ENCODE measurements at places on chromosomes 16 and 17.

DNA sequence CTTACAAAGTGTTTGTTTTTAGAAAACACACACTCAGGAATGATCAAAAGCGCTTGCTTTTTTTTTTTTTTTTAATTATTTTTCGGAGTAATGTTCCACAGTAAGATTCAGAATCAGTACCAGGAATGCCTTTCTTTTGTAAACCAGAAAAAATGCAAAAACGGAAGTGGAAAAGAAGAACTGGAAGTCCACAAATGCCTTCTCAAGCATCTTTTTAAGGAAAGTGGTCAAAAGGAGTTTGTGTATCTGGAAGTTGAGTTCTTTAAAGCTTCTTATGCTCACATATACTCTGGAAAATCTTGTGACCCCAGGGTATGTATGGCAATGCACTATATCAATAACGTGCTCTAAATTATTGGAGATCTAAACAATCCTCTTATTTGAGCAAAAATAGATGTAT lies 126.0 kb downstream of the ABCA8 start:
- no peak for DNase-seq

DNA sequence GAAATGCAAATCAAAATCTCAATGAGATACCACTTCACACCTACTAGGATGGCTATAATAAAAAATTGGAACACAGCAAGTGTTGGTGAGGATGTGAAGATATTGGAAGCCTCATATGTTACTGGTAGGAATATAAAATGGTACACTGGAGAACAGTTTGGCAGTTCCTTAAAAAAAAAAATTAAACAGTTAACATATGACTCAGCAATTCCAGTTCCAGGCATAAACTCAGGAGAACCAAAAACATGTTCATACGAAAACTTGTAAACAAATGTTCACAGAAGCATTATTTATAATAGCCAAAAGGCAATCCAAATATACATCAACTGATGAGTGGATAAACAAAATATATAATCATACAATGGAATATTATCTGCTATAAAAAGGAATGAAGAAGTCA lies 28.2 kb downstream of the ZNF652 start:
- DNase-seq: no peak

DNA sequence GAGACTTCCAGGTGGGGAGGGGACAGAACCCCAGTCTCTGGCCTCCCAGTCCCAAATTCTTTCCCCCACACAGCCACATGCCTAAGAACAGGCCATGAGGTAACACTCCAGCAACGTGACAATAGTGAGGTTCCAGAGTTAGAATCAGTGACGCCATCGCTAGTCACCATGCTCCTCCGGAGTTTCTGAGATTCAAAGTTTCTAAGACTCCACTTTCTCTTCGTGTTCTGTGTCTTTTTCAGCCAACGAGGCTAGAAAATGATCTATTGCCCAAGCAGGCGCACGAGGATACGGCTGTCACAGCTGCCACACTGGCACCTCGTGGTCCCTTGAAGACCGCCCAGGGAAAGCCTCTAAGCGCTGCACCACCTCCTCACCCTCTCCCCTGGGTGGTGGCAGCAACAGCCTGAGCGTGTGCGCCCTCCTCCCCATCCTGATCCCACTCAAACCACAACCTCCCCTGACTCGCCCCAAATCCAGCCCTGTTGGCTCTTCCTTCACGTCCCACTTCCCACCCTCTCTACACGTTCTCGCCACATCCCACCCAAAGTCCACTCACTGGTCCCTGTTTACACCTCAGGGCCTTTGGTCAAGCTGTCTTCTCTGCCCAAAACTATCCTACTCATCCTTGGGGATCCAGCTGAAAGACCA lies 1.0 kb downstream of the MCRIP1 start:
- peak; percentile 30 for DNase-seq

- no peak for DNase-seq
Observed at GRCh38 chr16:974001-974601, 3.3 kb upstream of the LMF1 start.

- DNase-seq: no peak
Observed at GRCh38 chr17:3828151-3828851, 17.7 kb downstream of the NCBP3 start.

DNA sequence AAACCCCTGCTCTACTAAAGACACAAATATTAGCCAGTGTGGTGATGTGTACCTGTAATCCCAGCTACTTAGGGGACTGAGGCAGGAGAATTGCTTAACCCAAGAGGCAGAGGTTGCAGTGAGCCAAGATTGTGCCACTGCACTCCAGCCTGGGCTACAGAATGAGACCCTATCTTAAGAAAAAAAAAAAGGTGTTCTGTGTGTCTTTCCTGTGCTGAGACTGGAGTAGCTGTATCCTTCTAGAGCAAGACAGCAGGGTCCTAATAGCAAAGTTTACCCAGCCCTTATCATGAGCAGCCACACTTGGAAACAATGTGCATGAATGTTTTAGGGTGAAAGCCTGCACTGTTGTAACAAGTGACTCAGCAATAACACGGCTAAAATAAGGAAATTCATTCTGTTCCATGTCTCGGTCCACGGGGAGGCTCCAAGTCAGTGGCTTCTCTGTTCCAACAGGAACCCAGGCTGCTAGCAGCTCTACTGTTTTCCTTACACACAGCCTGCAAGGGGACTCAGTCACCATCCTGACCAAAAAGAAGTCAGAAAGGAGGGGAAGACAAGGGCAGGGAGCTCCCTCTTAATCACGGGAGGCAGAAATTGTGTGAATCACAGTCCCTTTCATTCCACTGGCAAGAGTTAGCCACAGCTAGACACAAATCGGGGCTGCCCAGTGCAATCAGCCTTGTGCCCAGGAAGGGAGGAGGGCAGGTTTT lies 7.1 kb upstream of the SLC5A11 start:
- no peak for DNase-seq

- DNase-seq: no peak
Observed at GRCh38 chr16:20260215-20261009, 66.9 kb downstream of the GP2 start.

- no peak for DNase-seq
Observed at GRCh38 chr17:42153919-42154742, 658 bp downstream of the RAB5C start.

- no peak for DNase-seq
Observed at GRCh38 chr16:23187341-23187740, 4.8 kb downstream of the SCNN1G start.

DNA sequence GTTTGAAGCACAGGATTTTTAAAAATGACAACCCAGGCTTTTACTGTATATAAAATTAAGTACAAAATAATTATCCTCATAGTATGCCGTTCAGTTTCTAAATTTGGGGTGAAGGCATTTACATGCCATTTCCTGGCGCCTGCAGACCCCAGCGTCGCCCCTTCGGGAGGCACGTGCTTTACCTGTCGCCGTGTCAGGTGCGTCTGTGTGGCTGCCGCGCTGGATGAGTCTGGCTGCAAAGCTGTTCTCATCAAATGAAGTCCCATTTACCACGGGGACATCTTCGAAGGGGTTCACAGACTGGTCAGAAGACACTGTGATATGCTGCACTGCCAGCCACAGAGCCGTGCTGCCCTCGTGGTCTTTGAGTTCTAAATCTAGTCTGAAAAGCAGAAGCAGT lies 51.8 kb downstream of the CYB5D2 start:
- no peak for DNase-seq

DNA sequence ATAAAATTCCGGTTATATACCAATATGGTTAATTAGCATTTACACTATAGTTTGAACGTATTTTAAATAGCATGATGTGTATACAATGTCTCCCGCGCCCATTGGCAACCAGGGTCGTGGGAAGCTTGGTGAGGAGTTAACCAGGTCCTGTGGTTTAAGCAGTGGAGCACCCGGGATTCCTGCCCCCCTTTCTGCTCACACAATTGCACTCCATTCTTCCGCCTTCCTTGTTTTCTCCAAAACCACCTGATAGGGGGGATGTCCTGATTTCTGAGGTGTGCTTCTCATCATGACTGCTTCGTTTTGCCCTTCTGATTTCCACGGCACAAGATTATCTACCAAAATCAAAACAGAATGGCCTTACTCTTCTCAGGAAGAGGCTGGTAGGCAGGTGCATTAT lies 35.8 kb downstream of the WIPI1 start:
- no peak for DNase-seq

GRCh38 chr17:4127555-4127954 lies 15.3 kb downstream of the ZZEF1 start:
- no peak for DNase-seq

GRCh38 chr16:57469917-57470470 lies 7.5 kb downstream of the POLR2C start:
- no peak for DNase-seq

DNA sequence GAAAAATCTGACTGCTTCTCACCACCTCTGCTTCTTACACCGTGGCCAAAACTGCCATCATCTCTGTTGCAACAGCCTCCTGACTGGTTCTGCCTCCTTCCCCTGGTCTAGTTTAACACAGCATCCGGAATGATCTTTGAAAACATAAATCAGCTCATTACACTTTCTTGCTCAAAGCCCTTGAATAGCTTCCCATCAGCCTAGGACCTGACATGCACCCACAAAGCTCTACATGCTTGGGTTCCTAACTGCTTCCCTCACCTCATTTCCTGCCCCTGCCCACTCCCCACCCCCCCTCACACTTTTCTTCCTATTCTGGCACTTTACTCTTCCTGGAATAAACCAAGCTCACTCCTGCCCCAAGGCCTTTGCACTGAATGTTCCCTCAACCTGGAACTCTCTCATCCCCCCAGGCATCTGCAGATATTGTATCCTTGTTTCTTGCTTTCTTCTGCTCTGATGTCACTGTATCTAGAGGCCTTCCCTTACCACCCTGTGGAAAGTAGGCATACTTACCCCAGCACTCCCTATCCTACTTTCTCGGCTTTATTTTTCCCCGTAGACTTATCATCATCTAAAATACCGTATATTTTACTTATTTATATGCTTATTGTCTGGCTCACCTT lies 112.4 kb downstream of the FTO start:
- DNase-seq: no peak

DNA sequence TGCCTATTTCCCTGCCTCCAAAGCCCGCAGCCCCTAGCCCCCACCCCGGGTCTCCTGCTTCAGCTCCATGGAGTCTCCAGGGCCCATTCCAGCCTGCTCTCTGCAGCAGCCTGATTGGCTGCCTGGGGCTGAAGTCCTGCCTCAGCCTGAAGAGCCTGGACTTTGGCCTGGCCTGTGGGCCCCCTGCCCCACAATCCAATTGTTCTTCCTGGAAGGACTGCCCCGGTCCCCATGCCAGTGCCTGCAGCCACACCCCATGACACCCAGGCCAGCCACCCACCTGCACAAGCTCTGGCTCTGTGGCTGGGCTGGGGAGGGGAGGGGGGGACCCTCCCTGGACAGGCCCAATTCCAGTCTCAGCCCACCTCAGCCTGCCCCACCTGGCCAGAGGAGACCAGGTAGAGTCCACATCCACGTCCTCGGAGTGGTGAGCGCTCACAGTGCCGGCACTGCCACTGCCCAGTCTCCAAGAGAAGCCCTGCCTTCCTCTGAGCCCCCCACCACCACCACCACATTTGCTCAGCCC lies 12.3 kb downstream of the ENPP7 start:
- no peak for DNase-seq

GRCh38 chr17:4520894-4521600 lies 22.4 kb downstream of the SPNS2 start:
- no peak for DNase-seq

DNA sequence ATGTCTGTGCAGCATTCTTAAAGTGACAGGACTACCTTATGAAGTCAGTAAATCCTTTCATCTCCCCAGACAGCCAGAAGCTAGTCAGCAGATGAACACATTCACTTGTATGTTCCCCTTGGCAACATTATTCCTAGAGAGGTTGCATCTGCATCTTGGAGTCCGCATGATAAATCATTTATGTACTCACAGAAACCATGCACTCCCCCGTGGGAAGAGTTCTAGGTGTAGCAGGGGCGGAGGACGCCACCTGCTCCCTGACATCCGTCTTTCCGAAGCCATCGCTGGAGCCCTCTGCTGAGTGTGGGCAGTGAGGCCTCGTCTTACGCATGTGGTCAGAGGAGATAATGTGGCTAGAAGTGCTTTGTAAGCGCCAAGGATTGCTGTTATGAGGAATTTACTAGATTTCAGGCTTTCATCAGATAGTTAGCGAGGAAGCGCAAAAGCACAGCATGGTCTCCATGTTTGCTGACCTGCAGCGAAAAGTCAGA lies 144.5 kb downstream of the RPTOR start:
- DNase-seq: no peak

DNA sequence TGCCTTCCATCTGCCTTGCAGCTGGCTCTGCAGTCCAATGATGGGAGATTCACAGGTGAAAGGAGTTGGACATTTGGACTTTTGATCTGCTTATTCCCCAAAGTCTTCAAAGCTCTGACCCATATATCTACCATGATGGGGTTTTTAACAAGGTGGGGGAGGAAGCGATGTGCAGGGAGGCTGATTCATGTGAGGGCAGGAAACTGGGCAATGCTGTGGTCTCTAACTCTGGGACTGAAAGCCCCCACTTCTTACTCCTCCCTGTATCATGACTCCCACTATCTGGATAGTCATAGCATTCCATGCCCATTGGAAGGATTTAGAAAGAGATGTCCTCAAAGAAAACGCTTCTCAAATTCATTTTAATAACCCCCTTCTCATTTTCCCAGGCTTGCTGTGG lies 16.3 kb downstream of the HOXB1 start:
- DNase-seq: no peak

GRCh38 chr17:13475574-13476223 lies 126.0 kb downstream of the HS3ST3A1 start:
- no peak for DNase-seq

GRCh38 chr17:41449008-41449407 lies 8.2 kb upstream of the KRT38 start:
- no peak for DNase-seq

GRCh38 chr17:40986920-40987319 lies 2.8 kb upstream of the KRT40 start:
- no peak for DNase-seq

- DNase-seq: no peak
Observed at GRCh38 chr16:88886845-88887521, 20.5 kb upstream of the PABPN1L start.

DNA sequence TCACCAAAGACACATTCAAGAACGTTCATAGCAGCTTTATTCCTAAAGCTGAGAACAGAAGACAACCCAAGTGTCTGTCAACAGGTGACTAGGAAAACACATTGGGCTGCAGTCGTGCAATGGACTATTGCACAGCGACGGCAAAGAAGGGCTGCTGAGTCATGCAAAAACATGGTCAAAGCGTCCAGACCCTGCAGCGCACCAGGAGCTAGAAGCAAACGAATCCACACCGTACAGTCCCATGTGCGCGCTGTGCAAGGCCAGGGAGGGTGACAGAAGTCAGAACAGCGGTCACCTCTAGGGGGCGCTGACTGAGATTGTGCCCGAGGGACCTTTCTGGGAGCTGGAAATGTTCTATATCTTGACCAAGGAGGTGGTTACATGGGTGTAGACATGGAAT lies 266.4 kb downstream of the MAF start:
- no peak for DNase-seq

Measured in stimulated activated CD8-positive, alpha-beta memory T cell treated with anti-CD3 and anti-CD28 coated beads, Interleukin-15, amount 100 ng/mL, for 4 hours (primary cell).